ENCODE measurements at places on chromosomes 7 and 10.

DNA sequence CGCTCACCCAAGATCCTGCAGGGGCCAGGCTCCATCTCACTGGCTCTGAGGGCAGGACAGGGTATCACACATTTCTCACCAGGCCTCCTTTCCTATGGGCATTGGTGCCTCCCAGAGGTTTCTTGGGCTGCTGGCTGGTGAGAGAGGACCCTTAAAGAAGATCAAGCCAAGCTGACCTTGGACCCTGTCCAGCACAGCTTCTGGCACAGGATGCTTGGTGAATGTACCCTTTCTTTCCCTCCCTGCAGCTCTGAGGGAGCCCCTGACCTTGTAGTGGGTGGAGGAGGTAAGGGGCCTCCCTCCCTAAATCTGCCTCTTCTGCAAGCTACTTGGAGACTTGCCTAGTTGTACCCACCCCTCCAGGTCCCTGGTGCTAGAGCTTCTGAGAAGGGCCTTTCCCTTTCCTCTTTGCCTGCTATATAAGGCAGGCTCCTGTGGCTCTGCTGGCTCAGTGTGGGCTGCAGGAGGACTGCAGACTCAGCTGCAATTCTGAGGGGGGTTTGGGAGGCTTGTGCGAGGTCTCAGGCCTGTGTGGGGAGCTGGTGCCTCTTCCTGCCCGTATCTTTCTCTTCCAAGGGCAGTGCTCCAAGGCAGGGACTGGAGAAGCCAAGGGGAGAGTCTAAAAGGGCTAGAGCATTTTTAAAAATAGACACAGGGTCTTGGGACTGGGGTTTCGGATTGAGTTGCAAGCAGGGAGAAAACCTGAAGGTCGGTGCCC, 11.7 kb upstream of the TRIM8 start:
- no peak for DNase-seq

- DNase-seq, result no peak
Observed at GRCh38 chr10:58041901-58042300, 225.8 kb downstream of the IPMK start.

DNA sequence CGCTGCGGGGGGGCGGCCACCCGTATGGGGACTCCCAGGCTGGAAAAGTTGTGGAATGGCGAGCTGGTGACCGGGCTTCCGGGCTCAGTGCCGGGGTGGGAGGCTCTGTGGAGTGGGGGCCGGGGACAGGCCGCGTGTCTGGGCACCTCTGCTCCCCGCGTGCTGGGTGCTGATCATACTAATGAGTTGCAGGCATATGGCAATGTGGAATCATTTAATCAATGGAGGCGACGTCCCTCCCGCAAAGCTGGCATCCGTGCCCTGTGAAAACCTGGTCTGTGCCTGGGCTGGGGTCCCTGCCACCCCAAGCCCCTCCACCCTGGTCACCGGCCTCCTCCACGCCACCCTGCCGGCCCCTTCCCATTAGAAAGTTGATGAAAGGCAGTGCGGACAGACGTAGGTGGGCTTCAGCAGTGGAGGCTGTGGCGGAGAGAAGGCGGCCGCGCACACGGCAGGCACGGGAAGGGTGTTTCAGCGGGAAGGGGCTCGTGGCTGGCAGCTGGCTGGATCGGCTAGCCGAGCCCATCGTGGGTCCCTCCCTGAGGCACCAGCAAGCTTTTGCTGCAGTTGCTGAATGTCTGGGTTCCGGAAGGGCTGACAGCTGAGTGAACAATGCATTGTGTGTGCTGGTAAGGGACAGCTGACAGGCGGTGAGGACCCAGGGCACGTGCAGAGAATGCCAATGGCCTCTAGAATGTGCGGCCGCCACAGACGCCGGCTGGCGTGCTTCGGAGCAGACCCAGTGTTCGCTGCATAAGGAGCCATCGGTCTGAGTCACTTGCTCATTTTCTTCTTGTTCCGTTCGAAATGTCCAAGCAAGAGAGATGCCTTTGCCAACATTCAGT, 1.5 kb downstream of the ADGRA1 start:
- DNase-seq, result no peak

DNA sequence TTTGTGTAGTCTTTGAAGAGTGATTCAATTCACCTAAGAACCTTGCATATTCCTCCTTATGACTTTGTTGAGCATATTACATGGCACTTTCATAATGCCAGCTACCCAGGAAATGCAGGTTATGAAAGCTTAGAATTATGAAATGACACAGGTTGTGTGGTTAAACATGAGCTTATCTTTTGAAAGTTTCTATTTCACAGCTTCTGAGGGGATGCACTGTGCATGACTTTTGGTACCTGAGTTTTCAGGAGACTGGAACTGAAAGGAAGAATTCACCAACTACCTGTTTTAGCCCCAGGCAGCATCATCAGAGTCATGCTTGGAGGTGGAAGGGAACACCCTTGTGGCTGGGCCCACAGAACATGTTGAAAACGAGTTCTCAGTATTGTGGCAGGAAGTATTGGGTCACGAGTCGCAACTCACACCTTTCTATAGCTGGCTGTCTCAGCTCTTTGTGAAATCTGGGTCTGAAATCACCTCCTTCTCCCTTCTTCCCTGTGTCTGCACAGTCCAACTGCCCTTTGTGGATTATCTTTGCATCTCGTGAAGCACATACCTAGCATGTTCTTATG, 228.2 kb downstream of the PTEN start:
- no peak for DNase-seq

DNA sequence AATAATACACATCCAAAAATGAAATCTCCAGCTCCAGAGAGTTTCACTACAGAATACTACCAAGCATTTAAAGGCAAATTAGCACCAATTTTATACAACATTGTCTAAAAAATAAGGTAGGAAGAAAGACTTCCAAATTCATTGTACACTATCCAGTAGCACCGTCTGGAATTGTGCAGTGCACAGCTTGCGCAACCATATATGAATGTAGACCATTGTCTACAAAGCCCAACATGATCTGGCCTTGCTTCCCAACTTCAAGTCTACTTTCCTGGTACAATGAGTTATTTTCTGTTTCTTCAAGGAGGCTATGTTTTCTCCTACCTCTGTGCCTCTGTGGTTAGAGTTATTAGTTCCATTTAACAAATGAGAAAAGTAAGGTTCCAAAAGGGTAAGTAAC, 115.4 kb upstream of the FOXK1 start:
- no peak for DNase-seq

DNA sequence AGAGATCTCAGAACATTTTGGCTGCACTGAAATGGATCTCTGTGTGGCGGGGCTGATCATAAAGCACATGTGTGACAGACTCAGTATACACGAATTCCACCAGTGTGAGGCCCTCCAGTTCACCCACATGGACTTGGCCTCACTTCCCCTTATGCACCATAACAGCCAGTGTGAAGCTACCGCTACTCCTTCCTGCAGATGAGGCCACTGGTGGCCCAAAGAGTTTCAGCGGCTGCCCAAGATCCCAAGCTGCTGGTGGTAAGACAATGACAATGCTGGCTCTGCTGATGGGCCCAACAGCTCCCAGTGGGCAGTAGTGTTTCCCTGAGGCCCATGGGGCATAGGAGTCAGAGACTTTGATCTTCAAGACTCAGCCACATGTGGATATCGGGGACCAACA, 21.0 kb upstream of the C10orf71 start:
- no peak for DNase-seq

- no peak for DNase-seq
Observed at GRCh38 chr10:123886292-123886691, 5.3 kb downstream of the CPXM2 start.

- DNase-seq, result no peak
Observed at GRCh38 chr10:24822590-24822989, 98.9 kb upstream of the ARHGAP21 start.

- DNase-seq, result peak; percentile 51
Observed at GRCh38 chr10:63554657-63555056, 33.5 kb downstream of the REEP3 start.

DNA sequence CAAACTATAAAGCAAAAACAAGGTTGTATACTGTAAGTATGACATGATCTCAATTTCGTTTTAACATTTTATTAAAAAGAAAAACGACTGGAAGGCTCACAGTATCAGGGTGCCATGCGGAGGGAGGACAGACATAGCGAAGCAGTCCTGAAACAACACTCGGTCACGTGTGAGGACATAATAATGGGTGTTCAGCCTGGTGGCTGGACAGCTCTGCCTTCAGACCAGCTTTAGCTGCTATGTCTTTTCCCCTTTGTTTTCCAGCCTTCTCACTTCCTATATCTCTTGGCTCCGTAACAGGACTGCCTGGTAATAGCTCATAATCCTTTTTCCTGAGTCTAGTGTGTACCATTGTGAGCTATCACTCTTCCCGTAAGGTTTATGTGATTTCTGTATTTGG, 18.4 kb upstream of the KLF14 start:
- DNase-seq, result no peak

- DNase-seq, result no peak
Observed at GRCh38 chr10:34760606-34761005, 54.5 kb downstream of the PARD3 start.

GRCh38 chr7:67614843-67615242, 618.2 kb downstream of the TYW1 start:
- DNase-seq, result no peak

DNA sequence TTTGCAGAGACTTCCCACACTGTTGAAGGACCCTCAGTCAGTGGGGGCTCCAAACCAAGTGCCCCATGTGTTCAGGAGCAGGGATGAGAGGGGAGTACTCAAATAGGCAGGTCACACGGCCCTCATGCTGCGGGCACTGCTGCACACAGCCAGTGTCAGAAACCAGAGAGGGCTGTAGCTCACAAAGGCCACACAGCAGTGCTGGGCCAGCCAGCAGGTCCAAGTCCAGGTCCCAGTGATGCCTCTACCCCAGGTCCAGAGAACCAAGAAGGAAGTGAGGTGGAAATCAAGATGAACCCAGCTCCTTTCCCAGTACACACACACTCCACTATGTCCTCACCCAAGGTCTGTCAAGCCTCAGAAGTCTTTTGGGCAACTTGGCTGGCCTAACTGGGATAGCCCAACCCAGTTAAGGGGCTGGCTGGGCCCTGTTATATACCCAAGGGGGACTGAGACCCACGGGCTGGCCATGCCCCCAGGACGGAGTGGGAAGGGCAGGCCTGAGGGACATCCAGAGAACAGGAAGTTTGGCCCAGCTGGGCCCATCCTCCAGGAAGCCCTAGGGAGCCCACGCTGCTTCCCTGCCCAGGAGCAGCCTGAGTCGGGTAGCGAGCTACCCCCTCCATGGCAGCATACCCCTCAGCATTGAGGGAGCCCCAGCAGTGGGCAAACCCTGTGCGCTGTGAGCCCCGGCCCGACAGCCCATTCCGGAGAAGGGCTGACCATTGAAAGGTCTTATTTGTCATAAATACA, 24.3 kb downstream of the GRID1 start:
- no peak for DNase-seq

- DNase-seq, result peak; percentile 69
Observed at GRCh38 chr10:10792681-10793080, 225.0 kb upstream of the CELF2 start.

DNA sequence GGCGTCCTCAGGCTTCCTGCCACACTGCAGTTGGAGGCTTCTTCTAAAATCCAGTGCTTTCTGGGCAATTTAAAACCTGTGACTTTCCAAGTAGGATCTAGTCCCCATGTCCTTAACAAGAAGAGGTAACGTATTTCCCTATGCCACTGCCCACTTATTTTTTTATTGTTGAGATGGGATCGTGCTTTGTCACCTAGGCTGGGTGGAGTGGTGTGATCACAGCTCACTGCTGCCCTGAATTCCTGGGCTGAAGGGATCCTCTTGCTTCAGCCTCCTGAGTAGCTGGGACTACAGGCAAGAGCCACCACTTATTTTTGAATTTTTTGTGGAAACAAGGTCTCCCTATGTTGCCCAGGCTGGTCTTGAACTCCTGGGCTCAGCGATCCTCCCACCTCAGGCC, 63.4 kb downstream of the DAGLB start:
- no peak for DNase-seq

DNA sequence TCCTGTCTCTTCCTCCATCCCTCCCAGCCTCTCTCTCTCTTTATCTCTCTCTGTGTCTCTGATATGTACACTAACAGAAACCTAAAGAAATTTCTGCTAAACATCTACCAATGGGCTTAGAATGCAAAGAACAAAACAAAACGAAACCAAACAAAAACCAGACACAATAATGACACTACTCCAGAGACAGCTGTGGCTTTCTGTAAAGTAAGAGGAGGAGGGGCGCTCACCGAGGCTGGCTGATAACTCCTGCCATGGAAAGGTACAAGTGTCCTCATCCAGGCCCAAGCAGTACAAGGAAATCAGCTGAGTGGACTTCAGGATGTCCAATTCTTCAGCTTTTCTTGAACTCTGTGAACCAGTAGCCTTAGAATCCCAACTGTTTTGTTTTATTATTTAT, 70.4 kb upstream of the FZD8 start:
- no peak for DNase-seq

- DNase-seq, result no peak
Observed at GRCh38 chr10:77732213-77733003, 94.8 kb upstream of the KCNMA1 start.

GRCh38 chr7:22989643-22990587, 24.0 kb downstream of the HYCC1 start:
- DNase-seq, result no peak

- DNase-seq, result no peak
Observed at GRCh38 chr10:43921478-43921877, 272.8 kb upstream of the ZNF32 start.

- peak; percentile 95 for DNase-seq
Observed at GRCh38 chr7:130912862-130913638, 179.0 kb upstream of the KLF14 start.

DNA sequence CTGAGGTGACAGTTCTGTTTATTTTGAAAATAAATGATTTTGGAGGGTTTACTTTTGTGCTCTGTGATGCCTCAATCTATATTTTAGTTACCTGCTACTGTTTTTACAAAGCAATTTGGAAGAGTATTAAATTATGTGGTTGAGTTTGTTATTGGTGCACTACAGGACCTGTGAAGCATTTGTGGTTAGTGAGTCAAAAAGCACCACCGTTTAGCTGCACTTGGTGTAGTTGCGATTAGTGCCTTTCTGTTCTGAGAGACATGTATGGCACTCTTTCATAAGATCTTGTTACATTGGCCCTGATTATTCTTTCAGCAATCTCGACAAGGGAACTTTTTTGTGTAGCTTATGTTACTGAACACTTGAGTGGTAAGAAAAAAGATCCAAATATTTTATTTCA, 132.2 kb downstream of the BBS9 start:
- DNase-seq, result no peak

DNA sequence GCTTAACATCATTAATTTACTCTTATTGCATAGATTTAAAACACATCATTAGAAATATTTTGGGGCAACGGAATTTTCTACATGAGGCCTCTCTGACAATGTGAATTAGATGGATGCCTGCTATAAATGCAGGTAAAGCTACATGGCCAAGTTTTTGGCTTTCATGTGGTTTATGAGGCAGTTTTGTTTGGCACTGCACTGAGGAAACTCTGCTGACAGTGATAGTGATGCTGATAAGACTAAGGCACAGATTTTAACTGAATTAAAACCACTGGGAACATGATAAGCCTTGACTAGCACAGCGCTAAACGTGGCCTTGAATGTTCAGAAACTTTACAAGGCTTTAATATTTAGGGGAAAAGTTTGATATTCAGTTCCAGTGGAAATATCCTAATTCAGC, 114.3 kb upstream of the NOBOX start:
- no peak for DNase-seq

- no peak for DNase-seq
Observed at GRCh38 chr10:45444976-45445898, 71.2 kb downstream of the ALOX5 start.

Measured in AG04450 (cell line).